ENCODE measurements at places on chromosomes 12 and 14. TPM values are rescaled to one million over a fixed set of nuclear protein-coding genes. Genes with fewer than 3 reads are reported as not detected.

DNA sequence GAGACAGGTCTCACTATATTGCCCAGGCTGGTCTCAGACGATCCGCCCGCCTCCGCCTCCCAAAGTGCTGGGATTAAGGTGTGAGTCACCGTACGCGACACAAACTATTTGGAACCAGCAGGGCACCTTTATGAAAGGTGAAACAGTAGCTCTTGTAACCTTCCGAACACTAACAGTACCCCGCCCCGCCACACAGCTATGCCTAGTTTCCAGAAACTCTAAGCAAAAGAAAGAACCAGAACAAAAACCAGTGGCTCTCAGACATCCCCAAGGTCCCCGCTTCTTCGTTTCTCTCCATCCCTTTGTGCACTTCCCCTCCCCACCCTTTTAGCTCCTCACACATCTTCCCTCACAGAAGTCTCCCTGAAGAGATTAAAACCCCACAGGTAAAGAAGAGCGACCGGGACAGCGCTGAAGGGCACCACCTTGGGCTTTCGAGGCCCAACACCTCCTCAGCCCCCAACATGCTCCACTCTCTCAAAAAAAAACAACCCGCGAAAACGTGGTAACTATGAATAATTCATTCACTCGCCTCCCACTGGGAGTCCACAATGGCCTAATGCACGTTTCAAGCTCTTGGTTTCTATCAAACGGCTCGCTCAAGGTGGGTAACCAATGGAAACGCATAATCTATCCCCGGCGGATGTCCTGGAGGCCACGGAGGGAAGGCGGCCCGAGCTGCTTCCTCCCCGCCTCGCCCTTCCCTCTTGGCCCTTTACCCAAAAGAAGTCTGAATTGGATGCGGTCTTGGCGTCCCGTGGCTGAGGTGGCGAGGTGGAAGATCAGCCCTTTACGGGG, 877 bp downstream of the BAG5 start:
- DNase-seq, result no peak

GRCh38 chr14:85530626-85531025, 682 bp downstream of the FLRT2 start:
- DNase-seq, result no peak

DNA sequence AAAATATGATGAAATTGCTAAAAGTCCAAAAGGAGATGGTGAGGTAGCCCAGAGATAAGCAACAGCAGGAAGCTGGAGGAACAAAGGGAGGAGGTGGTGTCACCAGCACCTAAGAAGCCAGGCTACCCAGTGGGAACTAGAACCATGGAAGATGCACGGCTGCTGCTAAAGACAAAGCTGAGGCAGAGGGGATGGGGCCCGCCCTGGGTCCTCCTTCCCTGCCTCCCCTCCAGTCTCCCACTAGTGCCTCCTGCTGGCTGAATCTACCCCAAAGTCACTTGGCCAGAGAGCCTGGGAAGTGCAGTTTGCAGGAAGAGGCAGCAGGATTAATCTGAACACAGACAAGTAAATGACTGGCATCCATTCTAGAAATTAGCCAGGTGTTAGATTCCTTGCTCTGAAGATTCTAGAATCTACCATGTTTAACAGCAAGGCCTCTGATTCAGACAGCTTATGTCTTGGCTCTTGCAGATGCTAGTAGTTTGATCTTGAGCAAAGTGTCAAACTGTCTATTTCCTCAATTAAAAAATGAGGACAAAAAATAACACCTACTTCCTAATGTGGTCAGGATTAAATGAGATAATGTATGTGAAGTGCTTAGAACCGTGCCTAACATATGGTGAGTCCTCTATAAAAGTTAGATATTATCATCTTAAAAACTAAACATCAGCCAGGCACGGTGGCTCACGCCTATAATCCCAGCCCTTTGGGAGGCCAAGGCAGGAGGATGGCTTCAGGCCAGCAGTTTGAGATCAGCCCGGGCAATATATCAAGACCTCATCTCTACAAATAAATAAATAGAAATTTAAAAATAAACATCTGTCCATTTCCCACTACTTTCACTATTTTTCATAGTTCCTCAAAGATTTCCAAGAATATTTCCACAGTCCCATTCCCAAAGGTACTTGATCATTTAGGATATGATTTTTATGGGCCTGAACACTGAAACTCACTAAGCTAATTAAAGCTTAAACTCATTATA, 5.8 kb upstream of the LRP10 start:
- DNase-seq, result no peak

DNA sequence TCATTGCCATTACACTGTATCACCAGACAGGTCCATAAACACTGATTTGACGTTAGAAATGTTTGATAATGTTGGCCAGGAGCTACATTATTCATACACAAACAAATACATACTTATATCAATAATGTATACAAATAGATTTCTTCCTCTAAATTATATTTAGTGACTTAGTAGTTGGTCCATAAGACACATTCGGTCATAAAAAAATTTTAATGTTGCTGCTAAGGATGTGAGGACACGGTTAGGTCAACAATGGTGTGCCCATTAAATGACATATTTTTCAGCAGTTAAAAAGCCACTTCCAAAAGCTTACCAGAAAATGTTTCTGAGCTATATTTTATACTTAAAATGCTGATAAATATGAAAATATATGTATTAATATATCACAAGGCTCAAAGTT, 1148.7 kb upstream of the TMEM132C start:
- no peak for DNase-seq

DNA sequence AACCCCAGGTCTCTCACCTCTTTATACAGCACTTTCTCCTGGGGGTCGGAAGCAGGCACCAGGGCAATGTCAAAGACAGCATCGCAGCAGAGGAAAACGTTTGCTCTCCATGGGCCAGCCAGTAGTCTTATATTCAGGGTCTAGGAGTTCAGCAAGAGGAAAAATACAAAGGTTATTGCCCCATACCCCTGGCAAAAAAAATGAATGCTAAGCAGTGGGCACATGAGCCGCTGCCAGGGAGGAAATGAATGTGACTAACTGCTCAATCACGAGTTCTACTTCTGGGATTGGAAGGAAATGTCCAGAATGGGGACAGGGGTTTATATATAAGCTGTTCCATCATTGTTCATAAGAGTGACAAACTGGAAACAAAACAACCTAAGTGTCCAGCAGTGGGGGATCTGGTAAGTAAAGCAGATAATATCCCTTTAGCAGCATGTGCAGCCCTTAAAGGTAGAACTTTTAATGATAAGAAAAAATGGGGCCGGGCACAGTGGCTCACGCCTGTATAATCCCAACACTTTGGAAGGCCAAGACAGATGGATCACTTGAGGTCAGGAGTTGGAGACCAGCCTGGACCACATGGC, 53.8 kb downstream of the PHETA1 start:
- DNase-seq, result no peak

Gene MYF5
- not detected for polyA plus RNA-seq

Measured in BJ (cell line).